ENCODE measurements at places on chromosomes 7 and 10.

DNA sequence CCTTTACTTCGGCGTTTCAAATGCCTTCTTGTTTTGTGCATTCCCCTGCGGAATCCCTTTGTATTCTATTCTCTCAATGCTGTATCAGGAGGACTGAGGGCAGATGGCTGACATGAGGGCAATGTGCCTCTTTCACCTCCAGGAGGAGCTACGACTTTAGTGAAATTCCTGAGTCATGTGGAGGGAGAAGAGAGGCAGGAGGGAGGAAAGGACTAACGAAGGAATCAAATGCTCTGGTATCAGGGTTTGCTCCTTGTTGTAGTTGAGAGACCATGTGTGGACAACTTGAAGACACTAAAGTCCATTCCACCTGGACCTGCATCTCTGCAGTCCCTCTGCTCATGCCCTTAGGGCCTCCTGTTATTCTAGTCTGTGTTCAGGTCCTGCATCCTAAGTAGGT, 40.2 kb upstream of the PRSS58 start:
- no peak for DNase-seq

DNA sequence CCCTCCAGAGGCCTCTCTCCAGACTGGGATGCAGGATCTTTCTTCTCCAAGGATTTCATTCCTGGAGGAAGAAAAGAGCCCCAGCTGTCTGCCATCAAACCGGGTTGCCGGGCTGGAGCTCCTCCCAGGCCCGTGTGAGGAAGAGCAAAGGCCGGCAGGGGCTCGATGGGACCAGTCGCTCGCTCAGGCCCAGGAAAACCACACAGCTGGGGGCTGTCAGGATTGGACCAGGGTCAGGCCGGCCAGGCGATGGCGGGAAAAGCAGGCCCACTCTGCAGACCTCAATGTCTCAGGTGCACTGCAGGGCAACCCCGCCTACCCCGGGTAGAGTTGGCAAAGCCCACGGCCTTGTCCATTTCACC, 98.1 kb upstream of the DNAAF5 start:
- DNase-seq: no peak

DNA sequence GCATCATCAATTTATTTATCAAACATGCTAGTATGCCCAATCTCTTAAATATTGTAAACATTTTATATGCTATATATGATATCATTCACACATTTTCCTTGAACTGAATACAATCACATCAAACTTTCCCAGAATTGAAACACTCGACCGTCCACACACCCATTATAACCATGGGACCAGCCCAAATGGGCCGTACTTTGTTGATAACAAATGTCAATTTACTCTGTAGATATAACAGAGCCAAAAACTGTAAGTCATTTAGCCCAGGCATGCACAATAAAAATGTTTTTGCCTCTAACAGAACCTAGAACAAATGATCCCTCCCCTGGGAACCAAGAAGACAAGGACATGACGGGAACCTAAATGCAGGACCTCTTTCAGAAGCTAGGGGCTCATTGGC, 683 bp upstream of the ANKRD22 start:
- no peak for DNase-seq

DNA sequence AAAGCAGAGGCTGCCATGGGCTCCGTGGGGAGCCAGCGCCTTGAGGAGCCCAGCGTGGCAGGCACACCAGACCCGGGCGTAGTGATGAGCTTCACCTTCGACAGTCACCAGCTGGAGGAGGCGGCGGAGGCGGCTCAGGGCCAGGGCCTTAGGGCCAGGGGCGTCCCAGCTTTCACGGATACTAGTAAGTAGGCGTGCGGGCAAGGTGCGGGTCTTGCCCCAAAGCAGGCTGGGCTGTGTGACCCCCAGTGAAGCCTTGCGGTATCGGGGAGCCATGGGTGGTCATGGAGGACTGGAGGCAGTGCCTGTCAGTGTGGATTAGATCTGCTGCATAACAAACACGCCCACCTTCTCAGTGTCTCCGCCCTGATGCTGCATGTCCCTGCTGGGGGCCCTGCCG, 5.1 kb downstream of the SLC29A4 start:
- no peak for DNase-seq

DNA sequence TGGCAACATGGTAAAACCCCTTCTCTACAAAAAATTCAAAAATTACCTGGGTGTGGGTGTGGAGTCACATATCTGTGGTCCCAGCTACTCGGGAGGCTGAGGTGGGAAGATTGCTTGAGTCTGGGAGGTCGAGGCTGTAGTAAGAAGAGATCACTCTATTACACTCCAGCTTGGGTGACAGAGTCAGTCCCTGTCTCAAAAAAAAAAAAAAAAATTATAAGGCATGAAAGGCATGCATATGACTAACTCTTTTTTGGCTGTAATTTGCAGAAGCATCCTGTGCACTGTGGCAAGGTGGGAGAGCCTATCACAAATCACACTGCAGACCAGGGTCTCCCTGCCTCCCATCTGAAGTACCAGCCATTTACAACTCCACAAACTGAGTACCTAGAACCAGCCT, 14.1 kb upstream of the MYPN start:
- DNase-seq: no peak

GRCh38 chr7:38694326-38694725, 63.2 kb upstream of the AMPH start:
- DNase-seq: no peak

DNA sequence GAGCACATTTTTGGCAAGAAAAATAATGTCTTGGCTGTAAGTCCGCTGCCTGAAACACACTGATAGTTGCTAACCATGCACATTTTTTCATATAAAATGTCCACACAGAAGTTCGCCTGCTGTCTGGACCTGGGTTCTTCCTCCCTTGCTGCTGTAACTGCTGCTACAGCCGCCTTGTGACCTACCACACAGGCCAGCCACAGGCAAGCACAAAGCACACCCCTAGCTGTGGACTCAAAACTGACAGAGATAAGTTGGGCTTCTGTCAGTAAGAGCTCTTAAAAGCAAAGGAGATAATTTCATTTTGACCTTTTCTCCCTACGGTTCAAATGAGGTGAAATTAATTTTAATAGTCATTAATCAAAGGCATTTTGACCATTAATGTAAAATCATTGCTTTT, 354.7 kb downstream of the OTUD1 start:
- no peak for DNase-seq

DNA sequence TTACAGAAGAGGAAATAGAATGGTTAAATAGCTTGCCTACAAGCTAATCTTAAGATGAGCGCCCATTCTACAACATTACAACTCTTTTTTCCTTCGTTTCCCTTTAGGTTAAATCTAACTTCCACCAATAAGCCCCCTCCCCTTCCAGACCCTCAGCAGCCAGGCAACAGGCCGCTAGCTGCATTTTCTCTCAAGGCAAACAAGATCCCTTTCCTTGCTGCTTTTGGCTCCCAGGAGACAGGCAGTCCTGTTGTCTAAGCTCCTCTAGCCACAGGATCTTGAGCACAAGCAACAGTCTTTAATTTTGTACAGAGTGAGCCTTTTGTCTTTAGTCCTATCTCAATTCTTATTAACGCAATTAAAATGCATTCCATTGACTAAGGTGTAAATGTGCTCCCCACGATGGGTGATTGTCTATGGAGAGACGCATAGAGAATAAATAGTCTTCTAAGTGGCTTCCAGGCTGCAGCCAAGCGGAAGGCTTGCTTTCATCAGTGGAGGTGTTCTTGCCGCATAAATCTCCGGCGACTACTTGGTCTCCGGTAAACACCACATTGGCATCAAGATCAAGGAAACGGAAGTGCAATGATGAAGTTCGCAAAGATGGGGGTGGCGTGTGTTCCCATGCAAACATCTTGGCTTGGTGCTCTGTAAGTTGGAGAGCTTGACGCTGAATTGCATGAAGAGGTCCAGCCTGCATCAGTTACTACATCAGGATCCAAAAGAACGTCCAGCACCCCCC, 181.9 kb upstream of the LYZL2 start:
- no peak for DNase-seq

DNA sequence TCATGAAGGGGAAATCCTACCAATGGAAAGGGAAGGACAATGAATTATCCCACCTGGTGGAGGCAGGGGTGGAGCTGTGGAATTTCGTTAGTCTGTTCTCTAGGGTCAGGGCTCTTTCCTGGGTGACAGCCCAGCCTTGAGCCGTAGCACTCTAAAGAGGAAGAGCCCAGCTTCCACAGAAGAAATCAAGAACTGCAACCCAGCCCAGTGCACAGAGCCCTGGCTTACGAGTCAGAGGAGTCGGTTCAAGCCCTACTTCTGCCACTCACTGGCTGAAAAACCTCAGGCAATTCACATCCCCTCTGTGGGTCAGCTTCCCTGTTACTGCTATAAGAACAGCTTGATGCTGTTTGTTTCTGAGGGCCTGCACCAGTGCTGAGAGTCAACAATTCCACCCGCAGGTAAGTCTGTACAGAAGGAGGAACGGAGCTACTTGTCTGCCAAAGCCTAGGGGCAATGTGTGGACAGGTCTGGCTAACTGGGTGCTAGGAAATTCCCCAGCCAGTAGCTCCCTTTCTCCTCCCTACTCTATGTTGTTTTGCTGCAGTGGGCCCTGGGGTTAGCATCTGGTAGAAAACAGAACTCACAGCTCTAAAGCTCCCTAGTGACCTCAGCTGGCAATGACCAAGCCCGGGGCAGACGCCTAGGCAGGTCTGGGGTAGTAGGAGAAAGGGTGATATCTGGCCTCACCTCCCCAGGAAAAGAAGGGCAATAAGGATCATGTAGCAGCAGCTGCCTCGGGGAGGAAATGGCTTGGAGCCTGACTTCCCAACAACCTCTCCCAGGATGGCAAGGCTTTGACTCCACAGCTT, 3.3 kb downstream of the AVPI1 start:
- DNase-seq: no peak

DNA sequence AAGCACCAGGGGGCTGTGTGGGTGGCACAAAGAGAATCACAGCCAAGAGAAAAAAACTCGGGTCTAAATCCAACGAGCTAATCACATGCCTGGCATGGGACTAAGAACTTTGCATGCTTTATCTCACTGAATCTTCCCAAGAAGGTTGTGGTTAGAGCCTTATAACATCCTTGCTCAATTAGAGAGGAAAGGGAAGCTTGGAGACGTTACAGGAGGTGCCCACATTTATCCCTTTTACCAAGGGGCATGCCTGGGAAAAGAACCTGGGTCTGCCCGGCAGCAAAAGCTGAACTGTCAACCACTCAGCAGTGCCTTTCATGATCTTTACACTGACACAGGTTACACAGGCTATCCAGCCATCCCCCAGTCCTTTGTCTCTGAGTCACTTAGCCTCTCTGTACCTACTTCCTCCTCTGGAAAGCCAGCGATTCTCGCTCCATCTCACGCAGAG, 190.1 kb downstream of the PRPF18 start:
- no peak for DNase-seq

DNA sequence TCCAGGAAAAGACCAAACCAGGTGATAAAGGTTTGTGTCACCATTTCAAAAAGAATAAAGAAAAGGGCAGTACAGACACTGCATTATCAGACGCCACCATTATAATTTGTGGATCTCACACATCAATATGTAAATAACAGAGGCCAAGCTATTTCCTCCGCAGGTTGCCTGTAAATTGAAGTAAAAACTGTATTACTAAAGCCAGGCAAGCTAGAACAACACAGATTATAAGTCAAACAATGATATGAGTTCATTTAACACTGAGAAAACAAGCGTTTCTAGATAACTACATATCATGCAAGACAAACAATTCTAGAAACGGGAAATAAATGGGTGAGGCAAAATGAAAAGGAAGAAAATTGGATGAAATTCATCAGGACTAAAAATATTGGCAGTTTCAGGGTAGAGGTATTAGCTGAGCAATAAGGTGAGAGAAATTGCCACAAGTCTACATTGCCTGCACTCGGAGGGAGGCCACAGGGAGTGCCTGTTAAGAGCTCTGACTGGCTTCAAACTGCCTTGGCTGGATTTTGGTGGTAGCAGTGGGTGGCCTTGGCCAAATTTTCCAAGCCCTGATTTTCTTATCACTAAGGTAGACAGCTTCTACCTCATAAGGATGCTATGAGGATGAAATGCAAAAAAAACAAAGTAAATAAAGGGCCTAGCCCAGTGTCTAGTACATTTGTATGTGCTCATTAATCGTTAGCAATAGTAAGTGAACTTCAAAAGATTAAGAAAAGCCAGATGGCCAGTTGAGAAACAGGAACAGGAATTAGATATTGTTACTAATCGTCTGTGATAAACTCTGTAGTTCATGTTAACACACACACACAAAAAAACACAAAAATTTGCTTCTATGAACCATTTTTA, 240.0 kb upstream of the NFE2L3 start:
- no peak for DNase-seq

GRCh38 chr7:123901101-123901500, 23.9 kb upstream of the SPAM1 start:
- DNase-seq: no peak

DNA sequence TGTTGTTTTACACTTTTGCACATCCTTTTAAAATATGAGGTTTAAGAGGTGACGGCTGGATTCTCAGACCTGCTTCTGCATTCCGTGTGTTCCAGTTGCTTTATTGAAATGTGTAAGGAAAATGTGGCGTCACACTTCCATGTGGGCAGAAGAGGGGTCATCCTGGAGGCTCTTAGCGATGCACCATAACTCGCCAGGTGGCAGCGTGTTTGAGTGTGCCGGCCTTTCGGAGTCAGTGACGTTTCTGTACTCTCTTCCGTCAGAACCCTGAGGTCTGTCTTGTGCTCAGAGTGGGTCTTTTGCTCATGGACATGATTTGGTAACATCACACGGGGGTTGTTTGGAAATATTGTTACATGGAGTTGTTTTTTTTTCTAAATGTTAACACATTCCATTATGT, 9.1 kb downstream of the PPP2R2D start:
- DNase-seq: no peak

DNA sequence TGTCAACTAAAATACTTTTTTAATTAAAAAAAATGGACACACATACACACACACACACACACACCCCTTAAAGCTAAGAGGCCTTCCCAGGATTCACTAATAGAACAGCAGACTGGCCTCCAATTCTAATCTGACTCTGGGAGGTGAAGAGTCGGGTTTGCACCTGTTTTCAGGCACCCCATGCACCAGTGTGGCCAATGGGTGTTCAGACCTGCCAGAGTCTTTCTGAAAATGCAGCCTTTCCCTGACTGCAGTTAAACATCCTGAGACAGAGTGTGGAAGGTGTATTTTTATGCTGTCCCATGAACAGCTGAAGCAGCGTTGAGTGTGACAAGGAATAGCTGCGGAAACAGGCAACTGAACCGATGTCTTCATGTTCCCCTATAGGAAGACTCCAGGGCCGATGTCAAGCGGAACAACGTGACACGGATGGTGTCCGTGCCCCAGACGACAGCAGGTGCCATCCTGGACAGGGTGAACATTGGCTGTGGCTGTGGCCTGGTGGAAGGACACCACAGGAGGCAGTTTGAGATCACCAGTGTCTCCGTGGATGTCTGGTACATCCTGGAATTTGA, 74.6 kb upstream of the LYZL2 start:
- DNase-seq: no peak
